ENCODE measurements at places on chromosomes 4 and X.

DNA sequence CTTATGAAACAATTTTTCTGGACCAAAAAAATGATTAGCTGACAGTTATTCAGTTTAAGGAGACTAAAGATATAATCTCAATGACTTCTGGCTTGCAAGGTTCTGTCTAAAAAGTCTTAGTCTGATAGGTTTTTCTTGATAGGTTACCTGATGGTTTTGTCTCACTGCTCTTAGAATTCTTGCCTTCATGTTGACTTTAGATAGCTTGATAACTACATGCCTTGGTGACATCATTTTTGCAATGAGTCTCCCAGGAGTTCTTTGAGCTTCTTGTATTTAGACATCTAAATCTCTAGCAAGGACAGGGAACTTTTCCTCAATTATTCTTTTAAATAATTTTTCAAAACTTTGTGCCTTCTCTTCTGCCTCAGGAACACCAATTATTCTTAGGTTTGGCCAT is 1965.3 kb downstream of the ARAP2 start:
- no peak for DNase-seq

GRCh38 chr4:109075621-109076020 is 226.8 kb downstream of the COL25A1 start:
- DNase-seq, result no peak

DNA sequence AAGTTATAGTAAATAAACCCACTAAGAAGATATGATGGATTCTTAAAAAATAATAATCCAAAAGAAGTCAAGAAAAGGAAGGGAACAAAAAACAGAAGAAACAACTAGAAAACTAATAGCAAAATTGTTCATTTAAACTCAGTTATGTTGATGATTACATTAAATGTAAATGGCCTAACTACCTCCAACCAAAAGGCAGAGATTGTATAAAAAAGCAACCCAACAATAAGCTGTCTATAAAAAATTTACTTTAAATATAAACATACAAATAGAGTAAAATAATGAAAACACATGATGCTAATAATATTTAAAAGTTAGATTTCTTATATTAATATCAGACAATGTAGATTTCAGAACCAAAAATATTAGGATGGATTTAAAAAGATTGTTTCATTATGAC is 340.6 kb downstream of the CAMK2D start:
- no peak for DNase-seq

GRCh38 chr4:177380730-177381287 is 61.4 kb downstream of the AGA start:
- no peak for DNase-seq

Measured in stimulated activated naive CD4-positive, alpha-beta T cell treated with Interleukin-2 at 50 U/mL for 16 hours (primary cell).